Eye (tissue), 1 donor: ENCODE measurements at places on chromosomes 16 and 17.

DNA sequence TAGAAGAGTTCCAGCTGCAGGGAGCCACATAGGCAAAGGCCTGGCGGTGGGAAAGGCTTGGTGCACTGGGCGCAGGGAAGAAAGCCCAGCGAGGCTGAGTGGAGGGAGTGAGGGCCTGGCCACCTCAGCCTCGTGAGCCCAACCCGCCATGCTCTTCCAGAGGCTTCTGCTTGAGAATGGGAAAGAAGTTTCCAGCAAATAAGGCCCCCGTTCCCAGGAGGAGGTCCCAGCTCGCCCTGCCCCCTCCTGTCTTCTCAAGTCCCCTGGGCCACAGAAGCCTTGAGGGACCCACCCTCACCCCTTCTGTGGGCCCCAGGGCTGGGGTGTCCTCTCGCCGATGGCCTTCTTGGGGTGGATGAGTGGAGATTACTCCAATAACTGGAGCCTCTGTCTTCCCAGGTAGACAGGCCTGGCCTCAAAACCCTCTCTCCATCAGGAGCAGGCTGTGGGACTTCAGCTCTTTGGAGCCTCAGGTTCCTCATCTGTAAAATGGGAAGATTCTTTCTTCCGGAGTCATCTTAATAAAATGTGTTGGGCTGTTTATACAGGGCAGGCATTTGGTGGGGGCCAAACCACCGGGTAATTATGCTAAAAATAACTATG is 933 bp upstream of the SNN start:
- DNase-seq = no peak

- no peak for DNase-seq
Measured at GRCh38 chr17:81931189-81931556, 3.6 kb upstream of the MAFG start.

DNA sequence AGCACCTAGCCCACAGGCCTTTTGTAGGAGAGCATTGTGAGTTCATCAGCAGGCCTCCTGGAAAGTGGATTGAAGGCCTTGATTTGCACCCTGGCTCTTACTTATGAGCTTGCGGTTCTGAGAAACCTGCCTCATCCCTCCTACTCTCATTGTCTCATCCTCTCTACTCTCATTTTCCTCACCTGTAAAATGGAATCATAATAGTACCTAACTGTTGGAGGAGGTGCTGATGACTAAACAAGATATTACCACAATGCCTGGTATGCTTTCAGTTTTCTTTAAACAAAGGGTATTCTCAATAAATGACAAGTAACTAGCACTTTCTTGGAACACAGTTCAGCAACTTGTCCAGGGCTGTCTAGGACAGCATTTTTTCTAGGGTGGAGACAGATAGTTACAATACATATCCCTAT is 243.1 kb upstream of the MAF start:
- no peak for DNase-seq

DNA sequence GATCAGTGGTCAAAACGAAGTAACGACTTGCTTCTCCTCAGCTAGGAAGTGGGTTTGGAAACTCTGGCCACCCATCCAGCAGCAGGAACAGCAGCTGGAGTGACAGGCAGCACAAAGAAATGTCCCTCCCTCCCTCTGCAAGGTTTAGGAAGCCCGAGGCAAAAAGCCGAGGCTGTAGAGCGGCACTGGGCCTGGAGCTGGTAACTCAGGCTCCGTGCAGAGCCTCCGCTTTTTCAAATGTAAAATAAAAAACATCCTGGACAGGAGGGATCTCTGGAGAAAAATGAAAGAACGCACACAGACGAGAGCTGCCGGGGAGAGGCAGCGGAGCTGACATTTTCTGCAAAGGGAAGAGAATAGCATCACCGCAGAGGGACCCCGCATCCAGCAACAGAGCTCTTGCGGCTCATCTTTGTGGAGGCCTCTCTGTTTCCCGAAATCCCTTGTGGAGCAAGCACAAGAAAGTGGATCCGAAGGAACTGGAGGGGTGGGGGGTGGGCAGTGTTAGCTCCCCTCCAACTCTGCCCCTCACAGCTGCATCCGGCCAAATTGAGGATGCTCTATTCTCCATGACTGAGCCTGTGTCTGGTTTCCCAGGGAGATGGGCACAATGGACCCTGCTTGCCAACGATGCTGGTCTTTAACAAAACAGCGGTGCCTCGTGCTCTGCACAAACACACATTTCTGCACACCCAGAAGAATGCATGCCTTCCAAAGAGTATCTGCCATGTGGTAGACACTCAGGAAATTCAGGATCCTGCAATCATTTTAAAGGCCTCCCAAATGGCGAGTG is 335.5 kb upstream of the ZFHX3 start:
- peak; percentile 50 for DNase-seq

GRCh38 chr17:62628831-62629555 is 1.5 kb downstream of the MRC2 start:
- peak; percentile 72 for DNase-seq

GRCh38 chr16:8677481-8677880 is 3.1 kb downstream of the ABAT start:
- no peak for DNase-seq

DNA sequence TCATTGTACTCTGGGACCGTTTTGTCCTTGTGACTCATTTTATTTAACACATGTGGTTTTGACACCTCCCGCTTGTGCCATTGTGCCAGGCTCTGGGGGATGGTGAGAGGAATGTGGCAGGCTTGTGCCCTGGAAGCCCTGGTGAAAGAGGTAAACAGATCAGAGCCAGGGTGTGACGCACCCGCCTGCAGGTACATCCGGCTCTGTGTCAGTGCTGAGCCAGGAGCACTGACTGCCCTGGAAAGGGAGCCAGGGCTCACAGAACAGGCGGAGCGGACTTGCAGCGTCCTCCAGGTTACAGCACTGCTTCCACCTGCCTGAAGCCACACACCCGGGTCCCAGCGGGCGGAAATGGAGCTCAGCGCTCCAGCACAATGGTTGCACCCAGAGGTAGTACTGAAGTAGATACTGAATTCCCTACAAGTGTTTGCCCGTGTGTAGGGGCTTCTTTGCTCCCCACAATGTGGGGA is 30.6 kb downstream of the CDRT15 start:
- DNase-seq = no peak

- DNase-seq = no peak
Measured at GRCh38 chr16:1712791-1713261, 6.8 kb downstream of the MAPK8IP3 start.

DNA sequence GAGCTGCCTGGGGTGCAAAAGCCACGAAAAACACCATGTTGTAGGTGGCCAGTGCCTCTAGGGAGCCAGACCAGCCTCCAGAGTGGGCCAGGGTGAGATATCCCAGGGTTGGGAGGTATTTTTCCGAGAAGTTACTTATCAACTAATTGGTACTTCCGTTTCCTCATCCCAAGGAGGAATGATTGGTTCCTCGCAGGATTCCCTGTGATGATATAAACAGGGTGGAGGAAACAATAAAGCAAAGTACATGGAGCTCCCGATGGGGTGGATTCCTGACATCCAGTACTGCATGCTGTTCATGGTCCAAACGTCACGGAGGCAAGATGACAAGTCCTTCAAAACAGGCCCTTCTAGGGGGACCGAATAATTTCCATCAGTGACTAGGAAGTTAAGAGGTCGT is 39.4 kb upstream of the FOXF1 start:
- DNase-seq = no peak

GRCh38 chr16:88194397-88195268 is 188.1 kb upstream of the ZNF469 start:
- DNase-seq = peak; percentile 88

DNA sequence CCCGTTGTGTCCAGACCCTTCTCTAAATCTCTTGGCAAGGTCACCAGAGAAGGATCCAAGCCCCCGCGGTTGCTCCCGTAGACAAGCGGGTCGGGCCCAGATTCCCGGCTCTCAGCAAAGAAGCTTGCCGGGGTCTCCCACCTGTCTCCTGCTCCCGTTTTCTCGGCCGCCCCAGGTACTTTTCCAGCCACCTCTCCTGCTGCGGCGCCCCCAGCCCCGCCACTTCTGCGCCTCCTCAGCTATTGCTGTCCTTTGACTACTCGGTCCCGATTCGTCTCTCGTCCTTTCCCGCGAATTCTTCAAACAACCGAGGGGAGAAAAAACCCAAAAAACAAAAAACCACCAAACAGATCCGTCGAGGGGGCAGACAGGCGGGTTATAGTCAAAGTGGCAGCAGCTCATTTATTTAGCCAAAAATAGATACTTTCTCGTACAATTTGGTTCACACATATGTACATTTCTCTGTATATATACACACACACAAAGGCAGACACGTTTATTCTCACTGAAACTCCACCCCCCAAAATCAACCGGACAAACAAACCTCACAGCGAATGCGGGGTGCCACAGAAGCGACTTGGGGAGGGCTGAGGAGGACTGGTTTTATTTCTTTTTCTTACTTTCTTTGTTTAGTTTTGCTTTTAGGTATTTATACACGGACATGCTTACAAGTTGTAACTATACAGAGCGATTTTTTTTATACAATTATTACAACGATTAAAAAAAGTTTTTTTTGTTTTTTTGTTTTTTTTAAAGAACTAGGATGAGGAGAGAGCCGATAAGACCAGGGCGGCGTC is 3.5 kb downstream of the IRX3 start:
- peak; percentile 63 for DNase-seq

- no peak for DNase-seq
Measured at GRCh38 chr17:76275382-76276068, 10.4 kb downstream of the UBALD2 start.

GRCh38 chr16:85187886-85188285 is 75.6 kb upstream of the CIBAR2 start:
- no peak for DNase-seq

DNA sequence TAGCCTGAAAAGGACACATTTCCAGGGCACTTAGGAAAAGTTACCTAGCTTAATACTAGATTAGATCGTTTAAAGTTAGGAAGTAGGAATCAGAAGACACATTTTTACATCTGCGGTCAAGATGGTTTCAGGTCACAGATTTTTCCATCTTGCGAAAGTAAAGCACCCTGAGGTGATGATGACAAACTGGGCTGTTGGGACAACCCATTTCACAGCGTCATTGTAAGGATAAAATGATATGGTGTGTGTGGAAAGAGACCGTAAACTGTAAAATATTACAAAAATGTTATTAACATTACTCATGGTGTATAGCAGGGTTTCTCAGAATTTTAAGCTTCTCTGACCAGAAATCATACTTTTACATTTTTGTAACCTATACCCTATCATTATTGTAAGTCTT is 10.1 kb upstream of the MAP2K6 start:
- DNase-seq = no peak

DNA sequence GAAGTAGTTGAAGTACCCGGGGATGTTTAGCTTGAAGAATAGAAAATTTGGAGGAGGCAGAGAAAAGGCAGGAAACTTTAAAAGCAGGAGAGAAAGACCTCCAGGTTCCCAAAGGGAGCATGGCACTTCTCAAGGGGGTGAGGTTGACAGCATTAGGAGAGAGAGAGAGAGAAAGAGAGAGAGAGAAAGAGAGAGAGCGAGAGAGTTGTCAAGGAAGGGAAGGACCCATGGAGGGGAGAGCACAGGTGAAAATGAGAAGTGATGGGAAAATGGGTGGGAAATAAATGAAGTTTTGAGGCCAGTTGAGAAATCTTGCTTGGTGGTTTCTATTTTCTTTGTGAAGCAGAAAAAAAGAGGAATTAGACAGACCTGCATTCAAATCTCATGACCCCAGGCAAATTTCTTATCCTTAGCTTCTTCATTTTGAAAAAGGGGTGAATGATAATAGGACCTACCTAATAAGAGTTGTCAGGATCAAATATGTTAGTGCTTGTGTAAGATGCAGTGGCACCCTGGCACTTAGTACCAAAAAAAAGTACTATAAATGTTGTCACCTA is 24.0 kb downstream of the PRKCB start:
- DNase-seq = no peak

GRCh38 chr17:16942141-16943031 is 29.5 kb downstream of the TNFRSF13B start:
- DNase-seq = no peak

DNA sequence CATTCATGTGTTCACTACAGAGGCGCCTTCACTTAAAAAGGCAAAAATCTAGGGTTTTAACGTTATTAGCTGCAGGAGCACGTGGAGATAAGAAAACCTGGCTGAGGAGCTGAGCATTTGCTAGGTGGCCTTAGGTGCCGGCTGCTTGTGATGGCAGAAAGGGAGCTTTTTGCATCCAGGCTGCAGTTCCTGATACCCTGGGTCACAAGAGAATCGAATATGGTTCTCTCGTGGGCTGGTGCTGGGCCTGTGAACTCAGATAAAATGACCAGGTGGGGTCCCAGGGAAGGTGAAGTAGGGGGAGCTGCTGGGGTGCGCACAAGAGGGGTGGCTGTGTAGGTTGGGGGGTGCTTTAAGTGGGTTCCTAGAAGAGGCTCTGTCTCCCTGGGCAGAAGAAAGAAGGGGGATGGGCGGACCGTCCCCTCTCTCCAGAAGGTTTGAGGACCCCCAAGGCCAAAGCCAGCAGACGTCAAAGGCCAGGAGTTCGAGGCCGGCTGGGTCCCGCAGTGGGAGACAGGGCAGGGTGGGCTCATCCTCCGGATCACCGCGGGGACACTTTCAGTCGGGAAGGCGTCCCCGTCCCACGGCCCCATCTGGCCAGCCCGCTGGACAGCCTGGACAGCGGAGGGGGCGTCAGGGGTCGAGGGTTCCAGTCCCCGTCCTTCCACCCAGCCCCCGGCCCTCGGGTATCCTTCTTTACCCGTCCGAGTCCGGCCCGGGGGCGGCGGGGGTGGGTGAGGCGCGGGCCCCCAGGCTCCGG is 740 bp upstream of the CMIP start:
- DNase-seq = peak; percentile 72

DNA sequence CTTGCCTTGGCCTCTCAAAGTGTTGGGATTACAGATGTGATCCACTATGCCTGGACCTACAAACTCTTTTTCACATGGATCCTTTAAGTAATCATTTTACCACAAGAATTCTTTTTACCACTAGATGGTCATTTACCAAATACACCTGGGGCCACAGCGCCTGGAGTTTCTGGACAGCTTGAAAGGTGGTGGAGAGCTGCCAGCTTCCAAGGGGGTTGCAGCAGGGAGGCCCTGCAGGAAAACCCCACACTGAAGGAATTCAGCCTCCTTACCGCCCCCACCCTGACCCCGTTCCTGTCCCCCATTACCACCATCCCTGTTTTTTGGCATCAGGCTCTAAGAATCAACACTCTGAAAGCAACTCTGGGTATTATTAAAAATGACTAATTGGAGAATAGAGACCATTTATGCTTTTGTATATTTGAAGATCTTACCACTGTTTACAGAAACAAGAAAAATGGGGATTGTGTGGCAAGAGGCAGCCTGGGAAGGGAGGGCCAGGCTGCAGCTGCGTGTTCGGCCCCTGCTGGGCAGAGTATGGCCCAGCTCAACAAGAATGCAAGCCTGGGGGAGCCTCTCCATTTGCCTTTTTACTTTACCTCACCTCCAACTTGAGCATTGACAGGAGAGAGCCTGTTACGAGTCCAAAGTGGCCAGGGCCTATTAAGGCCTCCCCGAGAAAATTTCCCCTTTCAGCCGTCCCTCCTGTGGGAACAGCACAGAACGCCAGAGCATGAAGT is 209.9 kb downstream of the ZFHX3 start:
- DNase-seq = no peak
